Body of pancreas (tissue), 4 donors: ENCODE measurements at places on chromosomes 2 and 18. TPM values are rescaled to one million over a fixed set of nuclear protein-coding genes. Genes with fewer than 3 reads are reported as not detected.
A peak's percentile ranks its signal among the peaks of the same experiment; 100 is the strongest.

FAM237A gene
- total RNA-seq = not detected

DNA sequence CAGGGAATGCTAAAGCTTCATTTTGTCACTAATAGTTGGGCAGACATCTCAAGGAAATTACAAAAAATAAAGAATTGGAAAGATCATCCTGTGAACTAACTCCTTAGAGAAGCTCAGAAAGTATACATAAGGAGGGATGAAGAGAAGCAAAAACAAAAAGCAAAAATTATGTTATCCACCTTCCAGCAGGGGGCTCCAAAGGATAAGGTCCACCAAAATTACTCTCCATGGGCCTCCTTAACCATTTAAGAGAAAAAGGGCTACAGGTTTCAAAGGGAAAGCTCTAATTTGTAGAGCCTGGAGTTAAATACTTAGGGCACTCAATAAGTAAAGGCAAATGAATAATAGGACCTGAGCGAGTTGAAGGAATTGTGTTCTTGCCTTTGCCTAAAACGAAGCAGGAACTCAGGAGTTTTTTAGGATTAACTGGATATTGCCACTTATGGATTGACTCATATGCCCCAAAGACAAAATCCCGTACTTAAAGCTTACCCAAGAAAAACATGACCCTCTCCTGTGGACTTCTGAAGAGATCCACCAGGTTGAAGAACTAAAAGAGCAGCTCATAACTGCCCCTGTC, 1167.9 kb downstream of the DSC3 start:
- no peak overlapping the region for H3K27ac ChIP-seq
- H3K4me1 ChIP-seq = no peaks in the 10 kb centered on the region
- no peaks in the 10 kb centered on the region for H3K36me3 ChIP-seq
- no peaks in the 10 kb centered on the region for H3K27me3 ChIP-seq
- H3K4me3 ChIP-seq = no peak overlapping the region

- no peak overlapping the region for H3K27ac ChIP-seq
- H3K4me1 ChIP-seq = peaks cover 6% of the 10 kb centered on the region
- no peaks in the 10 kb centered on the region for H3K27me3 ChIP-seq
- no peak overlapping the region for H3K4me3 ChIP-seq
- no peaks in the 10 kb centered on the region for H3K36me3 ChIP-seq
- no peak for DNase-seq
Observed at GRCh38 chr2:203548887-203549286, 13.8 kb upstream of the RAPH1 start.

- H3K4me3 ChIP-seq = no peak overlapping the region
- H3K27ac ChIP-seq = no peak overlapping the region
- no peaks in the 10 kb centered on the region for H3K36me3 ChIP-seq
- peaks cover 6% of the 10 kb centered on the region for H3K4me1 ChIP-seq
Observed at GRCh38 chr18:9736286-9736835, 28.3 kb downstream of the RAB31 start.

DNA sequence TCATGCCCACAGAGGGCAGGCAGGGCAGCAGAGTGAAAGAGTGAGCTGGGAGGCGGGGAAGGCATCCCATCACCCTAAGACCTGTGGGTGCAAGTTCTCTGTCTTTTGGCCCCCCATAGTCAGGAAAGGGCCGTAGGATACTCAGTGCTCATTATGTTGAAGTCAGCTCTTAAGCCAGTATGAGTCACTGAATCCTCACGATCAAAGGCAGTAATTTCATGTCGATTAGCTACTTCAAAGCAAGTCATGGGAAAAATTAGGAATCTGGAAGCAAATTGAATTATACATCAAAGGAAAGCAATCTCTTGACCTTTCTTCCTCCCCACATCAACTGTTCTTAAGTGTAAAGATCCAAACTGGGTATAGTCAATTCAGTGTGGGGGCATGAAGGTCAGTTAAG, 178.9 kb downstream of the FHOD3 start:
- no peak overlapping the region for H3K27ac ChIP-seq
- no peaks in the 10 kb centered on the region for H3K27me3 ChIP-seq
- no peak for DNase-seq
- H3K36me3 ChIP-seq = no peaks in the 10 kb centered on the region
- H3K4me1 ChIP-seq = no peaks in the 10 kb centered on the region

GRCh38 chr18:21598726-21599584, 1.5 kb downstream of the ESCO1 start:
- DNase-seq = no peak
- peak overlapping the region; percentile 100 for H3K27ac ChIP-seq
- no peaks in the 10 kb centered on the region for H3K27me3 ChIP-seq
- H3K36me3 ChIP-seq = no peaks in the 10 kb centered on the region
- peak overlapping the region; percentile 84 for H3K4me3 ChIP-seq
- H3K4me1 ChIP-seq = peaks cover 28% of the 10 kb centered on the region

GRCh38 chr2:231197706-231198290, 633 bp upstream of the ARMC9 start:
- H3K27me3 ChIP-seq = no peaks in the 10 kb centered on the region
- H3K4me1 ChIP-seq = peaks cover 17% of the 10 kb centered on the region
- H3K27ac ChIP-seq = peak overlapping the region; percentile 71
- H3K36me3 ChIP-seq = no peaks in the 10 kb centered on the region
- peak overlapping the region; percentile 66 for H3K4me3 ChIP-seq

GRCh38 chr2:157875641-157876065, 477 bp downstream of the ACVR1 start:
- peak overlapping the region; percentile 40 for H3K4me3 ChIP-seq
- DNase-seq = peak; percentile 65
- no peaks in the 10 kb centered on the region for H3K36me3 ChIP-seq
- H3K27ac ChIP-seq = peak overlapping the region; percentile 98
- peaks cover 46% of the 10 kb centered on the region for H3K4me1 ChIP-seq

- no peak overlapping the region for H3K4me3 ChIP-seq
- no peak for DNase-seq
- peaks cover 28% of the 10 kb centered on the region for H3K4me1 ChIP-seq
- no peak overlapping the region for H3K27ac ChIP-seq
- no peaks in the 10 kb centered on the region for H3K36me3 ChIP-seq
- H3K27me3 ChIP-seq = no peaks in the 10 kb centered on the region
Observed at GRCh38 chr2:9807056-9807455, 36.2 kb upstream of the TAF1B start.

DNA sequence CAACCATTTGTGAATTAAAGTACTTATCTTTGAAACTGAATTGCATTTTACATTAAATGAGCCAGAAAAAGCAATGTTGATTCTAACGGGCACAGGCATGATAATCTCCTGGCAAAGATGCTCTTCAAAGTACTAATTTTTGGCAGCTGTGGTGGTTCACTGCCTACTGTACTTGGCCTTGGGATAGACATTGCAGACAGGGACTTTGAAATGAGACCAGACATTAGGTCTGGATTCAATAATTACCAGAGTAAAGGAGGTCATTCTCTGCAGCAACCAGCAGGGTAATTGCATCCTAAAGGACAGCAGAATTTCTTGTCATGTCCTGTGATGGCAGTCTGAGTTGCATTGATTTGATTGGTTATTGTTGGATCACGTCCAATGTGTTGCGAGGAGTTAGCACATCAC, 986.5 kb downstream of the TDRD15 start:
- H3K27ac ChIP-seq = no peak overlapping the region
- H3K4me1 ChIP-seq = no peaks in the 10 kb centered on the region
- no peak overlapping the region for H3K4me3 ChIP-seq
- H3K27me3 ChIP-seq = no peaks in the 10 kb centered on the region
- no peaks in the 10 kb centered on the region for H3K36me3 ChIP-seq
- no peak for DNase-seq

GRCh38 chr2:221502270-221503010, 69.7 kb downstream of the EPHA4 start:
- H3K27me3 ChIP-seq = no peaks in the 10 kb centered on the region
- H3K4me3 ChIP-seq = no peak overlapping the region
- no peaks in the 10 kb centered on the region for H3K36me3 ChIP-seq
- H3K4me1 ChIP-seq = no peaks in the 10 kb centered on the region

- H3K4me3 ChIP-seq = no peak overlapping the region
- H3K4me1 ChIP-seq = no peaks in the 10 kb centered on the region
- no peaks in the 10 kb centered on the region for H3K27me3 ChIP-seq
- DNase-seq = no peak
- H3K36me3 ChIP-seq = no peaks in the 10 kb centered on the region
- H3K27ac ChIP-seq = no peak overlapping the region
Observed at GRCh38 chr2:169562519-169562918, 11.1 kb downstream of the FASTKD1 start.

DNA sequence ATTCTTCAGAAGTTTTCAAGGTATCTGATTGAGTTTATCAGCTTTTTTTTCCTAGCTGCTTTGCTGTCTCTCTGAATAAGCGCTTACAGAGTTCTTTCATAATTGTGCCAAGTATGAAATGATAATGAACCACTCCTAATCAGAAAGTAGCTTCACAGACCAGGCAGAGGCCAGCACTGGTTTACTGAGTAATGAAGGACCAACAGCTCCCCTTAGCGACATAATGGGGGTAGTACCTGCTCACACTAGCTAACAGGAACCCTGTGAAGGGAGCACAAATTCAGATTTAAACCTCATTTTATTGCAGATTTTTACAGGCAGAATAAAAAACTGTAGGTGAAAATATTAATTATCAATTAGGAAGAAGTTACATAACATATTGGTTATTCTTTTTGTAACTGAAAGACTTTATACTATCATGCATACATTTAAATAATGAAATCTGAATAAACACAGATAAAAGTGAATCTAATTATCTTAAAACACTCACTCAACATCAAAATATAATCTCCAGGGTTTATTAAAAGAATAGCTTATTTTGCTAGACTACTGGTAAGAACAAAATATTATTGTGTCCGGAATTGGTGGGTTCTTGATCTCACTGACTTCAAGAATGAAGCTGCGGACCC, 53.7 kb upstream of the LRRC30 start:
- H3K36me3 ChIP-seq = no peaks in the 10 kb centered on the region
- DNase-seq = peak; percentile 75
- H3K27me3 ChIP-seq = no peaks in the 10 kb centered on the region
- no peak overlapping the region for H3K27ac ChIP-seq
- H3K4me3 ChIP-seq = no peak overlapping the region

DNA sequence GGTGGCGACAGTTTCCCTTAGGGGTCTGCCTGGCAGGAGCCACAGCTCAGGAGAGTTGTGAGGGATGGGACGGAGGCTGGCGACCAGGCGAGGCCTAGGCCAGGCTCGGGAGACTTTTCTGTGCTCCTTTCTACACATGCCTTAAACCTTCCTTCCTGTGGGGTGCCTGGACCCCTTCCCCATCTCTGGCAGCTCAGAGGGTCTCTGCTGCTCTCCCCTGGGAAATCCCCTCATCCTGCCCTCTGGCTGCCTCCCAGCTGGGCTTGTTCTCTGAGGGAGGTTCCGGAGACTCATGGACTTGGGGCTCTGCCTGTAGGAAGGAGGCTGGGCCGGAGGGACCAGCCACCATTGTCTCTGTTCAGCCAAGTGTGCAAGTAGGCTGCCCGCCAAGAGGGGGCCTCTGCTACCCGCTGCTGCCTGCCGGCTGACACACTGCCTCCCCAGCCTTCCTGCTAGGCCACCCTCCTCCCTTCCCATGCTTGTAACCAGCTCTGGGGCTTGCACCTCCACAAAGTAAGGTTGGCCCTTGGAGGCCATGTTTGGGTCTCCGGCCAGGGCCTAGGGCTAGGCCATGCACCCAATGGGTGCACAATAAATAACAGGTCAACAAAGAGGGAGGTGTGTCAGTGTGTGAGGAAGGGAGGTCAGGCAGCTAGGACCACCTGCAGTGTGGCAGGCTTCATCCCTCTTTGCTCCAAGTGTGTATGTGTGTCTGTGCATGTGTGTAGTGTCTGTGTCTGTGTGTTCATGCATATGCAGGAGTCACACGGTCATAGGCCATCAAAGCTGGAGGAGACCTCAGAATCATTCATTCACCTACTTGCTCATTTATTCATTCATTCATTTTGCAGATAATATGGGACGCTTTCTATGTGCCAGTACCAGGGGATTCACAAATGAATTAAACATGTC, 28.8 kb downstream of the PSD4 start:
- no peak for DNase-seq
- no peaks in the 10 kb centered on the region for H3K27me3 ChIP-seq
- H3K36me3 ChIP-seq = no peaks in the 10 kb centered on the region
- no peak overlapping the region for H3K27ac ChIP-seq

DNA sequence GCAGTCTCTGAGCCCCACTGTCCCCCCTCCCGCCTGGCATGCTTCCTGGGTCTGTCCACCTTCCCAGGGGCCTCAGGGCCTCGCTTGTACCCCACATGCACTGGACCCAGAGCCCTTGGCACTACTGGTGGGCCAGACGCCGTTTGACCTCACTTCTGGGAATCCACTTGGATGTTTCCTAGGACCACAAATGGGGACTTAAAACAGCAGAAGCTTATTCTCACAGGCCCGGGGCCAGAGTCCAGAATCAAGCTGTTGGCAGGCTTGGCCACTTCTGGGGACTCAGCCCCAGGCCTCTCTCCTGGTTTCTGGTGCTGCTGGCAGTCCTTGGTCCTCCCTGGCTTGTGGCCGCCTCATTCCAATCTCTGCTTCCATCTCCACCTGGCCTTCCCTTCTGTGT, 19.6 kb downstream of the ANO7 start:
- DNase-seq = no peak
- H3K27ac ChIP-seq = no peak overlapping the region
- no peaks in the 10 kb centered on the region for H3K27me3 ChIP-seq
- no peak overlapping the region for H3K4me3 ChIP-seq
- H3K4me1 ChIP-seq = no peaks in the 10 kb centered on the region

ARL4C gene
- total RNA-seq = 6.6 TPM

NFATC1 gene
- 5.2 TPM for total RNA-seq

- no peaks in the 10 kb centered on the region for H3K27me3 ChIP-seq
- DNase-seq = no peak
- H3K36me3 ChIP-seq = no peaks in the 10 kb centered on the region
- H3K4me3 ChIP-seq = no peak overlapping the region
- no peaks in the 10 kb centered on the region for H3K4me1 ChIP-seq
Observed at GRCh38 chr2:198321522-198322088, 517.2 kb downstream of the PLCL1 start.

ACTG2 gene
- total RNA-seq = 0.52 TPM

DNA sequence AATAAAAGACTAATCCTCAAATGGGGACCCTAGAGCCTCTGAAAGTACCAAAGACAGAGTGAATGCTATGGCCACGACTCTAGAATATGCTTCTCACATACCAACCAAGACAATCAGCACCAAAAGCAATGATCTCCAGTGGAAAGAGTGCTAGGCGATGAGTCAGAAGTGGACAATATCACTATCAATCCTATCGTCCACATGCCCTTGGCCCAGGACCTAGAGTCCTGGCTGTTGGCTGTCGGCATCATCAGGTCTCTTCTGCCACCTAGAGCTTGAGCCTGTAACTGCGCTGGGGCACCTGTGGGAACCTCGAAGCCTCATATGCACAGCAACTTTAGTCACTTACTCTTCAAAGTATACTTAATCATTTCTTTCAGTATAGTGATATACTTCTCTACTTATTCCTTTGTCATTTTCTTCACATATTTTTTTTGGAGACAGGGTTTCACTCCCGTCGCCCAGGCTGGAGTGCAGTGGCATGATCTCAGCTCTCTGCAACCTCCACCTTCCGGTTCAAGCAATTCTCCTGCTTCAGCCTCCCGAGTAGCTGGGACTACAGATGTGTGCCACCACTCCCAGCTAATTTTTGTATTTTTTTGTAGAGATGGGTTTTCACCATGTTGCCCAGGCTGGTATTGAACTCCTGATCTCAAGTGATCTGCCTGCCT, 29.7 kb downstream of the NOL10 start:
- no peaks in the 10 kb centered on the region for H3K27me3 ChIP-seq
- peaks cover 3% of the 10 kb centered on the region for H3K4me1 ChIP-seq
- DNase-seq = peak; percentile 34
- no peak overlapping the region for H3K4me3 ChIP-seq
- peaks cover 4% of the 10 kb centered on the region for H3K36me3 ChIP-seq

GRCh38 chr2:64681479-64681967, 27.8 kb upstream of the SERTAD2 start:
- DNase-seq = no peak
- no peaks in the 10 kb centered on the region for H3K36me3 ChIP-seq
- H3K4me3 ChIP-seq = no peak overlapping the region
- no peaks in the 10 kb centered on the region for H3K4me1 ChIP-seq
- H3K27ac ChIP-seq = no peak overlapping the region

GRCh38 chr2:128940378-128940777, 621.7 kb upstream of the HS6ST1 start:
- peaks cover 30% of the 10 kb centered on the region for H3K4me1 ChIP-seq
- H3K4me3 ChIP-seq = no peak overlapping the region
- H3K36me3 ChIP-seq = no peaks in the 10 kb centered on the region
- no peak for DNase-seq
